ENCODE measurements at places on chromosomes 3 and 15.
A peak's percentile ranks its signal among the peaks of the same experiment; 100 is the strongest.

DNA sequence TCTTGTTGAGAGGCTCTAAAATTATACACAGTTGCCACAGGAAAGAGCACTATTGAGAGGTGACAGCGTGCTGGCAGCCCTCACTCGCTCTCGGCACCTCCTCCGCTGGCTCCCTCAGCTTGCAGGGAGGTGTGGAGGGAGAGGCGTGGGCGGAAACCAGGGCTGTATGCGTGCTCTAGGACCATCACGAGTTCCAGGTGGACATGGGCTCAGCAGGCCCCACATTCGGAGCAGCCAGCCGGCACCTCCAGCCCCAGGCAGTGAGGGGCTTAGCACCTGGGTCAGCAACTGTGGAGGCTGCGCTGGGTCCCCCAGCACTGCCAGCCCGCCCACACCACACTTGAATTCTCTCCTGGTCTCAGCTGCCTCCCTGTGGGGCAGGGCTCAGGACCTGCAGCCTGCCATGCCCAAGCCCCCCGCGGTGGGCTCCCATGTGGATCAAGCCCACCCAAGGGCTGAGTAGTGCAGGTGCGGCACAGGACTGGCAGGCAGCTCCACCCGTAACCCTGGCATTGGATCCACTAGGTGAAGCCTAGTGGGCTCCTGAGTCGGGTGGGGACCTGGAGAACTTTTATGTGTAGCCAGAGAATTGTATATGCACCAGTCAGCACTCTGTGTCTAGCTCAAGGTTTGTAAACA lies 460.6 kb upstream of the ALCAM start:
- H3K27ac ChIP-seq, result no peak overlapping the region
- H3K4me1 ChIP-seq, result no peaks in the 10 kb centered on the region
- H3K36me3 ChIP-seq, result no peaks in the 10 kb centered on the region
- DNase-seq, result no peak
- no peak overlapping the region for H3K4me3 ChIP-seq
- no peaks in the 10 kb centered on the region for H3K27me3 ChIP-seq

- DNase-seq, result no peak
- no peaks in the 10 kb centered on the region for H3K4me1 ChIP-seq
- H3K27me3 ChIP-seq, result no peaks in the 10 kb centered on the region
- H3K27ac ChIP-seq, result no peak overlapping the region
Measured at GRCh38 chr3:42102571-42102970, 11.4 kb downstream of the TRAK1 start.

- no peaks in the 10 kb centered on the region for H3K4me1 ChIP-seq
- no peaks in the 10 kb centered on the region for H3K36me3 ChIP-seq
- no peaks in the 10 kb centered on the region for H3K27me3 ChIP-seq
- no peak overlapping the region for H3K27ac ChIP-seq
- no peak overlapping the region for H3K4me3 ChIP-seq
- no peak for DNase-seq
Measured at GRCh38 chr3:177367788-177368187, 170.5 kb upstream of the TBL1XR1 start.

GRCh38 chr3:76024640-76025039 lies 239.3 kb upstream of the ZNF717 start:
- no peak overlapping the region for H3K4me3 ChIP-seq
- DNase-seq, result no peak
- no peak overlapping the region for H3K27ac ChIP-seq
- H3K36me3 ChIP-seq, result no peaks in the 10 kb centered on the region
- no peaks in the 10 kb centered on the region for H3K27me3 ChIP-seq

- H3K4me1 ChIP-seq, result peaks cover 2% of the 10 kb centered on the region
- H3K36me3 ChIP-seq, result peaks cover 16% of the 10 kb centered on the region
- DNase-seq, result no peak
- no peak overlapping the region for H3K27ac ChIP-seq
- no peak overlapping the region for H3K4me3 ChIP-seq
Measured at GRCh38 chr3:20182206-20182605, 3.8 kb downstream of the SGO1 start.

DNA sequence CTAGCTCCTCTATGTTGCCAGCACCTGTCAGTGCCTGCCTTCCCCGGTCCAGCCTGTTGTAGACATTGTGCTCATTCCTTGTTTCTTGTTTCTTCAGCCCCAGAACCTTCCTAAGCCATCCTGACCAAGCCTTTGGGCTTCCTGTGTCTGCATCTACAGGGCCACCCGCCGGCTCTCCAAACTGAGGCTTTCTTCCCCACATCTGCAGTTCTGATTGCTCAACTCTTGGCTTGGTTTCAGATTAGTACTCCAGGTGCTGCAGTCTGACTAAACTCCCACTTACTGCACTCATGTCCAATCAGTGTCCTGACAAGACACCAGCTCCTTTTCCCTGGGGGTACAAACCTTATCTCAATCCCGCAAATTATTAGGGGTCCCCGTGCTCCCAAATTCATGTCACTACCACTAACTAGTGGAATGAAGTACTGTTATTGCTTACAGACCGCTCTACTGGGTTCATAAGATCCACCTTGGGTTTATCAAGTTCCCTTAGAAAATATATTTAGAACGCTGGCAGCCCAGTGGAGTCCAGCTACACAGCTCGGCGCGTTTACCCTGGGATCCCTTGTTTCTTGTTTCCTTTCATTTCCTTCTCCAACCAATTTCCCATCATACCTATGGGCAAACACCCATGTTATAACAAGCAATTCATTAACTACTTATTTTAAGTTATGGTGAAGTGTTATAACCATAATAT lies 114.2 kb upstream of the TJP1 start:
- DNase-seq, result no peak
- H3K4me3 ChIP-seq, result no peak overlapping the region
- no peaks in the 10 kb centered on the region for H3K4me1 ChIP-seq
- H3K36me3 ChIP-seq, result no peaks in the 10 kb centered on the region
- H3K27ac ChIP-seq, result no peak overlapping the region
- H3K27me3 ChIP-seq, result no peaks in the 10 kb centered on the region

DNA sequence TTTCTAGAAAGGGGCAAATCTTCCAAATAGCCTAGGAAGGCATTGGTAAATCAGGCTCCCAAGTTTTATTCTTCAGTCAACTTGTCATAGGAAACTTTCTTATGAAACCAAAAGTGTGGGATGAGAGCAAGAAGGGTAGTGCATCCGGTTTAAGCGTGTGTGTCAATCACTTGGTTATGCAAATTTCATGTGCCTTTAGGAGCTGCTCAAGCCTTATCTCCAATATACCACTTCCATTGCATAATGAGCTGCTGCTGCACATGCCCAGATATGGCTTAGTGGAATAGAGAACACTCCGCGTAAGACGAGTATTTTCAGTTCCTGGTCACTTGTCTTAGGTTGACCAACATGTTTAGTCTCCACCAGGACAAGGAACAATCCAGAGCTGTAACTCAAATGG lies 242.1 kb downstream of the CBLB start:
- no peak for DNase-seq
- no peaks in the 10 kb centered on the region for H3K36me3 ChIP-seq
- H3K4me3 ChIP-seq, result no peak overlapping the region
- no peaks in the 10 kb centered on the region for H3K27me3 ChIP-seq

DNA sequence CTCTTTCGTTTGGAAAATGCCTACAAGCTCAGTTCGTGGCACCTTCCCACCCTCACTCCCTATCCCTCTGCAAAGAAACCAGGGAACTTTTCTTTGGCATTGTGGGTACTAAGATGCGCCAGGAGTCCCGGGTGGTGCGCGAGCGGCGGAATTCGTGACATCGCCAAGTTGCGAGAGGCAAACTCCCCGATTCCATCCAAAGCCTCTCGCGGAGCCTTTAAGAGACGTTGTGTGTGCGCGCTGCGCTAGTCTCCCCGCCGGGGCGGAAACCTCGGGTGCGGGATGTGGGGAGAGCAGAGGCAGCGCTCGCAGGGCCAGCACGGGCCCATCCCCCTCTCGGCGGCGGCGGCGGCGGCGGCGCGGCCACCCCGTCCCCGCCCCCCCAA lies 443 bp upstream of the NR2F2 start:
- H3K27ac ChIP-seq, result peak overlapping the region; percentile 36
- peaks cover 95% of the 10 kb centered on the region for H3K27me3 ChIP-seq
- no peak for DNase-seq
- no peaks in the 10 kb centered on the region for H3K36me3 ChIP-seq

DNA sequence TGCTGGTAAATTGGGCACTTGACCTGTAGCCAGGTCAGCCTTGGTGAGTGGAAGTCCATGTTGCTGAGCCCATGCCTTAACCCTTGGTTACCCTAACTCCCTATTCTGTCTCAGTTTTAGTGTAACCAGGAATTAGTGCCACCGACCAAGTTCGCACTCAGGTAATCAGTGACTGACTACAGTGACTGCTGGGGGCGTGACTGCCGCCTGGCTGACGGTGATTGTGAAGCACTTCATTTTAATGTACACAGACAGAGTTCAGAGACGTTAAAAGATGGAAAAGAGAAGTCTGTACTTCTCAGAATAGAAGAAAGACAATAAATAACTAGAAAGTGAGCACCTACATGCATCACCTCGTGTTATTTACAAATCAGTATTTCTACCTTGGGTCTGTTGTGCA lies 17.3 kb downstream of the CFAP161 start:
- DNase-seq, result no peak
- no peaks in the 10 kb centered on the region for H3K4me1 ChIP-seq
- no peak overlapping the region for H3K4me3 ChIP-seq
- no peaks in the 10 kb centered on the region for H3K36me3 ChIP-seq

DNA sequence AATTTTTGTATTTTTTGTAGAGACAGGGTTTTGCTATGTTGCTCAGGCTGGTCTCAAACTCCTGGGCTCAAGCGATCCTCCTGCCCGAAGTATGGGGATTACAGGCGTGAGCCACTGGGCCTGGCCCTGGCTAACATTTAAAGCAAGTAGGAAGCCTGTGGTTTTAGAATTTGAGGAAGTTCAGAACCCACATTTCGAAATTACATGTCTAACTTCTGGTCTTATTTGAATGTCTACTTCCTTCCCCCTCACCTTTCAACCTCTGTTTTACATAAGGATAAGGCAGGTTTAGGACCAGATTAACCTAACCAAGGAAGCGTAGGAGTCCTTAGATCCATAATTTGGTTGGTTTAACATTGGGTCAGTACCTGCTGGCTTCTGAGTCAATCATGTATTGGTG lies 120.5 kb upstream of the PROK2 start:
- H3K36me3 ChIP-seq, result no peaks in the 10 kb centered on the region
- no peak overlapping the region for H3K27ac ChIP-seq
- H3K4me3 ChIP-seq, result no peak overlapping the region
- peaks cover 5% of the 10 kb centered on the region for H3K4me1 ChIP-seq

- H3K36me3 ChIP-seq, result no peaks in the 10 kb centered on the region
- no peaks in the 10 kb centered on the region for H3K4me1 ChIP-seq
- H3K4me3 ChIP-seq, result no peak overlapping the region
- H3K27ac ChIP-seq, result no peak overlapping the region
- DNase-seq, result no peak
Measured at GRCh38 chr3:66361356-66361755, 139.5 kb downstream of the LRIG1 start.

DNA sequence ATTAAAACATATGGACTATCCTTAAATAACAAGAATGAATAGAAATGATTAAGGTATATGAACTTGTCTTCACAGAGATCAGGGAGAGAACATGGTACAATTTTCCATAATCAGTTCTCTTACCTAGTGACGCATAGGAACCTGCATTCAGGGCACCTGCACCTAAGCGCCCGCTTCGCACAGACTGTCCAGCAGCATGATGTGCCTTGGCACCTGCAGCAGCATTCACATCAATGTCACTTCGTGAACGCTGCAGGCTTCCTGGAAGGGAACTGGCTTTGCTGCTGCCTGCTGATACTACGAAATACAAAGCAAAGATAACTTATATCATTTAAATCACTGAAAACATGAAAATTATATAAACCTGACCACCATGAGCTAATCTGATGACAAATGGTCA lies 115.2 kb downstream of the CLASP2 start:
- no peak overlapping the region for H3K27ac ChIP-seq
- no peaks in the 10 kb centered on the region for H3K4me1 ChIP-seq
- H3K36me3 ChIP-seq, result peaks cover 9% of the 10 kb centered on the region
- H3K4me3 ChIP-seq, result no peak overlapping the region
- no peaks in the 10 kb centered on the region for H3K27me3 ChIP-seq

GRCh38 chr3:194840661-194841514 lies 155.2 kb downstream of the FAM43A start:
- H3K36me3 ChIP-seq, result no peaks in the 10 kb centered on the region
- H3K4me1 ChIP-seq, result no peaks in the 10 kb centered on the region
- H3K27me3 ChIP-seq, result no peaks in the 10 kb centered on the region
- no peak for DNase-seq
- H3K27ac ChIP-seq, result no peak overlapping the region

DNA sequence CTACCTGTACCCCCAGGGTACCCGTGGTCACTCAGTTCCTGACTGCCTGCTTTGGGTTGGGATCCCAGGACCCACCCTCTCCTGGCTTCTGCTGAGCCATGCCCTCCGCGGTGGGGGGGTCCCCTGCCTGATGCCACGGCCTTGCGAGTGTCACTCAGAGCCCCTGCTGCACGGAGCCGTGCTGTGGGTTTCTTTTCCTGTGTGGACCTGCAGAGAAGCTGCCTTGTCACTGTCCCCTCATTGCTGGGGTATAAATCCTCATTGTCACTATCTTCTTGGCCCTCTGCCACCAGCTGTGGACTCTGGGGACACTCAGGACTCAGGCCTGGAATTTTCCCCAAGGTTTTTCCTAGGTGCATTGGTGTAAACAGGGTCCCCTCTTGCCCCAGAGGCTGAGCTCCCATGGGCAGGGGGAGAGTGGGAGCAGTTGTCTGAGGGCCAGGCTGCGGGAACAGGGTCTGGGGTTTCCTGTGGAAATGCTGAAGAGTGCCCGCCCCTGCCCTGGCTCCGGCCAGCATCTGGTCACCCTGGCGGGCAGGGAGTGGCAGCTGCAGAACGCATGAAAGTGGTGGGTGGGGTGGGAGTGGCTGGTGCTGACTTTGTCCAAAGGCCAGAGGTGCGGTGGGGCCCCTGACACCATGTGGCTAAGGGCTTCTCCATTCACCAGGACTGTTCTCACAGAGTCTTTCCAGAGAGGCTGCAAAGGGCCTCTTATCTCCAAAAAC lies 191.7 kb downstream of the GOLGA6L6 start:
- no peaks in the 10 kb centered on the region for H3K4me1 ChIP-seq
- H3K27ac ChIP-seq, result no peak overlapping the region
- H3K27me3 ChIP-seq, result no peaks in the 10 kb centered on the region
- no peak overlapping the region for H3K4me3 ChIP-seq

DNA sequence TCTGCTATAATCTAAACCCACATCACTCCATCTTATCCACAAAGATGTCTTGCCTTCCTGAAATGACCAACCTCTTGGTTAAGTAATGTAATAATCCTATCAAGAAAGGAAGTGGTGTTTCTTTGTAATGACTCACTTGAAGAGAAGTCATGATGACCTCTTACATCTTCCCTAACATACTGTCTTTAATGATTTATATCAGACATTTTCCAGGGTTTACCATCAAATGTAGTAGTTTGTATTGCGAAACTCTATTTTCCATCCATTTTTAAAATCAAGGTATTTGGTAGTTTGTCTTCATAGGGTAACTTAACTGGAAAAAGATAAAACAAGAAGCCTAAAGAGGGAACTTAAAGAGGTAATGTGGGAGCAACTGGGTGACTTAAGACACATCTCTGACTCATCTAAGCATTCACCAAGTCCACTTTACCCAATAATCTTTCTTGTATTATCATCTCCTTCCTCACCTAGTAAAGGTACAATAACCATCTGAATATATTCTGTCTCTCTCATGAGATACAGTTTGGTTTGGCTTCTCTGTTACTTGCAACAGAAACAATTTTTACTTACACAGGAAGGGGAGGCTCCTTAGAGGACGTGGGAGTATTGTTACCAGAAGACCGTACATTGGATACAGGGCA lies 5.7 kb upstream of the MAPK6 start:
- H3K27me3 ChIP-seq, result no peaks in the 10 kb centered on the region
- no peak overlapping the region for H3K27ac ChIP-seq
- H3K36me3 ChIP-seq, result no peaks in the 10 kb centered on the region
- H3K4me1 ChIP-seq, result peaks cover 5% of the 10 kb centered on the region

- H3K4me1 ChIP-seq, result no peaks in the 10 kb centered on the region
- DNase-seq, result no peak
- no peak overlapping the region for H3K27ac ChIP-seq
- H3K27me3 ChIP-seq, result no peaks in the 10 kb centered on the region
Measured at GRCh38 chr3:81492040-81492439, 269.4 kb downstream of the GBE1 start.

- H3K4me3 ChIP-seq, result no peak overlapping the region
- DNase-seq, result no peak
Measured at GRCh38 chr3:115652738-115653137, 29.4 kb downstream of the GAP43 start.

Data from thymus (tissue), 14 donors.